Breast epithelium (tissue), 4 donors: ENCODE measurements at places on chromosomes 7 and 10. TPM values are rescaled to one million over a fixed set of nuclear protein-coding genes. Genes with fewer than 3 reads are reported as not detected.
A peak's percentile ranks its signal among the peaks of the same experiment; 100 is the strongest.

GRCh38 chr7:79403451-79403850, 50.0 kb downstream of the MAGI2 start:
- no peaks in the 10 kb centered on the region for H3K36me3 ChIP-seq
- DNase-seq = no peak
- no peaks in the 10 kb centered on the region for H3K4me1 ChIP-seq
- H3K27ac ChIP-seq = no peak overlapping the region

- no peaks in the 10 kb centered on the region for H3K27me3 ChIP-seq
- no peak for DNase-seq
- H3K27ac ChIP-seq = no peak overlapping the region
Measured at GRCh38 chr7:144725070-144725469, 110.8 kb downstream of the TPK1 start.

The NODAL gene
- total RNA-seq = not detected

DNA sequence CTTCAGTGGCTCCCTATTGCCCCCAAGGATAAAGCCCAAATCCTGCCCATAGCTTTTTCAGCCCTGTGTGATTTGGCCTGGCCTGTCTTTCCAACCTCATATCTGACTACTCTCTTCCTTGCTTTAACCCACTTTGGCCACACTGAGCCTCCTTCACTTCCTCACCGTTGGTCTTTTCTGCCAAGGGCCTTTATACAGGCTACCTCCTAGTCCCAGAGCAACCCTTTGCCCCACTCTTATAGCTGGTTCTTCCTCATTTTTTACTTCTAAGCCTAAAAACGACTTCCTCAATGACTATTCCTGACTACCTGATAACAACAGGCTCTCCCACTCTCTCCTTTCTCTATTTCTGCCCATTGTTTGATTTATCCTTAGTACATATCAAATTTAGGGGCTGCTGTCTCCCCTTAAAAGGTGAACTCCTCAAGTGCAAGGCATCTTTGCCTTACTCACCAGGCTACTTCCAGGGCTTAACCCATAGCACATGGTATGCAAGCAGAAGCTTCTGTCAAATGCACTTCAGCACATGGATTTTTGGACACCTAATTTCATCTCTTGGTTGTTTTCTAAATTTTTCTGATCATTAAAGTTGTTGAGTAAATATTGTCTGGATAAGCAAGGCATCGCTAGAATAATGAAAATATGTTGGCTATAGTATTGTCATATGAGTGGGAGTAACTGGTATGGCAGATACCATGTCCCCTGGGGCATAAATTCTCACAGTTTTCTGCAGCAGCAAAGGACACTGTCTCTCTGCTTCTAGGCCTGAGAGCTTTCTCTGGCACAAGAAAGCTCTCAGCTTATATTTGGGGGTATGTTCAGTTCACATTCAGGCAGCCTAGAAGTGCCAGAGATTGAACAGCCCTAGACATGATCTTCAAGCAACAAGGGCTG, 201.5 kb upstream of the GPR26 start:
- H3K27me3 ChIP-seq = no peaks in the 10 kb centered on the region
- H3K4me1 ChIP-seq = no peaks in the 10 kb centered on the region
- no peak overlapping the region for H3K4me3 ChIP-seq
- H3K36me3 ChIP-seq = no peaks in the 10 kb centered on the region
- no peak overlapping the region for H3K27ac ChIP-seq

The NPTX2 gene
- total RNA-seq = 1.5 TPM

The ZNF488 gene
- not detected for total RNA-seq

GRCh38 chr10:29430101-29430500, 141.2 kb downstream of the LYZL1 start:
- no peak overlapping the region for H3K27ac ChIP-seq
- H3K4me3 ChIP-seq = no peak overlapping the region
- H3K36me3 ChIP-seq = no peaks in the 10 kb centered on the region
- DNase-seq = no peak
- H3K4me1 ChIP-seq = no peaks in the 10 kb centered on the region

The FGFBP3 gene
- 0.59 TPM for total RNA-seq

GRCh38 chr10:133349160-133349568, 2.0 kb downstream of the PRAP1 start:
- H3K4me3 ChIP-seq = no peak overlapping the region
- H3K27ac ChIP-seq = no peak overlapping the region
- H3K36me3 ChIP-seq = no peaks in the 10 kb centered on the region
- H3K27me3 ChIP-seq = peaks cover 6% of the 10 kb centered on the region
- no peak for DNase-seq

GRCh38 chr7:9603291-9603690, 1169.9 kb downstream of the NXPH1 start:
- no peaks in the 10 kb centered on the region for H3K27me3 ChIP-seq
- no peak for DNase-seq
- H3K27ac ChIP-seq = no peak overlapping the region
- H3K4me3 ChIP-seq = no peak overlapping the region
- no peaks in the 10 kb centered on the region for H3K4me1 ChIP-seq

The ZMYND11 gene
- 83.7 TPM for total RNA-seq

GRCh38 chr7:128022631-128023532, 8.4 kb downstream of the LRRC4 start:
- DNase-seq = peak; percentile 38
- H3K27ac ChIP-seq = peak overlapping the region; percentile 54
- peaks cover 2% of the 10 kb centered on the region for H3K4me1 ChIP-seq
- H3K27me3 ChIP-seq = no peaks in the 10 kb centered on the region
- H3K36me3 ChIP-seq = no peaks in the 10 kb centered on the region
